Activated naive CD8-positive, alpha-beta T cell treated with anti-CD3 and anti-CD28 coated beads, Interleukin-2, amount 10 ng/mL, durations not matched to agents 7 days and 5 days (primary cell): ENCODE measurements at places on chromosomes 2 and 18. TPM values are rescaled to one million over a fixed set of nuclear protein-coding genes. Genes with fewer than 3 reads are reported as not detected.

The REG1B gene
- total RNA-seq, result not detected

DNA sequence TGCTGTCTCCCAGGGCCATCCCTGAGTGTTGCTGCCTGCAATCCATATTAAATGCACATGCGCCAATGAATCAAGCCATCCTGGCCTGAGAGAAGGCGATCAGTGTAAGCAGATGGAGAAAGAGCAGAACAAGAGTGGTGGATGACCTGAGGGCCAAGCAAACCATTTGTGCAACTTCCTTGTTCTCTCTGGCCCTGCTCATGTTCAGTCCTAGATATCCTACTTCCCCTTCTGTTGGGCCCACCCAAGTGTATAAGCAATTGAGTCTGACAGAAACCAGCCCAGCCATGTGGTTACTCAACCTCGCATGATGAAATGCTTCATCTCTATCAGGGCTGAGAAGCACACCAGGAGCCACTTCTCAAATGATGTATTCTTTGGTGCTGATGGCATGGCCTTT, 383.1 kb upstream of the ID2 start:
- peak overlapping the region; percentile 30 for H3K27ac ChIP-seq
- H3K4me3 ChIP-seq, result no peak overlapping the region
- peaks cover 48% of the 10 kb centered on the region for H3K36me3 ChIP-seq
- DNase-seq, result no peak
- peaks cover 2% of the 10 kb centered on the region for H3K27me3 ChIP-seq

The LBX2 gene
- 1.2 TPM for total RNA-seq

The LYG1 gene
- total RNA-seq, result 2.4 TPM

- no peaks in the 10 kb centered on the region for H3K4me1 ChIP-seq
- no peak for DNase-seq
- no peaks in the 10 kb centered on the region for H3K36me3 ChIP-seq
Measured at GRCh38 chr2:232466221-232466620, 10.3 kb downstream of the ALPI start.

DNA sequence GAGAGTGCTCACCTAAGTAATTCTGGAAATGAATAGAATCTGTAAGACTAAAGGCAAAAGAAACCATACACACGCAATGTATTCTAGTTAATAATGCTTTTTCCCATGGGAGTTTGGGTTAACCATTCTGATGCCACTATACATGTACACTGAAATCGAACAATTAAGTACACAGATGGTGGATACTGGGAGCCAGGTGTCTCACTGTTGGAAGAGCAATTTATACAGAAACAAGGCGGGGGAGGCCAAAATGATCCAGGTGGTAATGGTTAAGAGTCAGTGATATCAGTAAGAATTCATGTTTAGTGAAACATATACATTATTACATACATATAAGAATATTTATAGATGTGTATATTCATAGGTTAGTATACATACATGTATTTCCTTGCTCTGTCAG, 67.2 kb downstream of the TMEM131 start:
- H3K27me3 ChIP-seq, result no peaks in the 10 kb centered on the region
- no peak for DNase-seq
- no peaks in the 10 kb centered on the region for H3K4me1 ChIP-seq
- H3K4me3 ChIP-seq, result no peak overlapping the region
- no peak overlapping the region for H3K27ac ChIP-seq

GRCh38 chr2:62343206-62343605, 147.3 kb downstream of the B3GNT2 start:
- no peaks in the 10 kb centered on the region for H3K36me3 ChIP-seq
- H3K27me3 ChIP-seq, result no peaks in the 10 kb centered on the region
- peaks cover 2% of the 10 kb centered on the region for H3K4me1 ChIP-seq
- no peak for DNase-seq

GRCh38 chr18:43620936-43621335, 343.6 kb upstream of the SYT4 start:
- H3K36me3 ChIP-seq, result no peaks in the 10 kb centered on the region
- no peak overlapping the region for H3K4me3 ChIP-seq
- H3K27ac ChIP-seq, result no peak overlapping the region
- no peaks in the 10 kb centered on the region for H3K4me1 ChIP-seq
- DNase-seq, result no peak
- peaks cover 2% of the 10 kb centered on the region for H3K27me3 ChIP-seq

DNA sequence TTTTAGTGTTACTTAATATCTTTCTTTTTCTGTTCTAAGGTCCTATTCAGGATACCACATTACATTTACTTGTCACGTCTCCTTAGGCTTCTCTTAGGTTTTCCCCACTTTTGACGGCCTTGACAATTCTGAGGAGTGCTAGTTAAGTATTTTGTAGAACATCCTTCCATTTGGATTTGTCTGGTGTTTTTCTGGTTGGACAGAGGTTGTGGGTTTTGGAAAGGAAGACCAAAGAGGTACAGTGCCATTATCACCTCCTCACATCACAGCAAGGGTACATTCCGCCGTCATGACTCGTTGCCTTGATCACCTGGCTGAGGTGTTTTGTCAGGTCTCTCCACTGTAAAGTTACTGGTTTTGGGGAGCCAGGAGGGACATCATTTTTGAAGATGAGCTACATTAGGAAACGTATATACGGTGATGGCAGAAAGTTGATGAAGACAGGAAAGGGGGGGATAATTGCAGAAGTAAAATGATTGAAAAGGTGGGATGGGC, 88.4 kb upstream of the TMEM247 start:
- no peaks in the 10 kb centered on the region for H3K36me3 ChIP-seq
- H3K4me1 ChIP-seq, result peaks cover 6% of the 10 kb centered on the region
- H3K4me3 ChIP-seq, result no peak overlapping the region

- no peaks in the 10 kb centered on the region for H3K4me1 ChIP-seq
- no peak overlapping the region for H3K27ac ChIP-seq
Measured at GRCh38 chr2:204133476-204133875, 196.9 kb downstream of the ICOS start.
